ENCODE measurements at places on chromosomes 3 and 15.

GRCh38 chr3:108133858-108134554 lies 43.2 kb upstream of the CD47 start:
- no peak for DNase-seq

- peak; percentile 92 for DNase-seq
These were observed at the start of gene HYPK for GRCh38 chr15:43800286-43801141. Gene HYPK, plus strand, starts transcription at chr15:43800599. Its CDS starts 24 bp downstream, at chr15:43800623.

DNA sequence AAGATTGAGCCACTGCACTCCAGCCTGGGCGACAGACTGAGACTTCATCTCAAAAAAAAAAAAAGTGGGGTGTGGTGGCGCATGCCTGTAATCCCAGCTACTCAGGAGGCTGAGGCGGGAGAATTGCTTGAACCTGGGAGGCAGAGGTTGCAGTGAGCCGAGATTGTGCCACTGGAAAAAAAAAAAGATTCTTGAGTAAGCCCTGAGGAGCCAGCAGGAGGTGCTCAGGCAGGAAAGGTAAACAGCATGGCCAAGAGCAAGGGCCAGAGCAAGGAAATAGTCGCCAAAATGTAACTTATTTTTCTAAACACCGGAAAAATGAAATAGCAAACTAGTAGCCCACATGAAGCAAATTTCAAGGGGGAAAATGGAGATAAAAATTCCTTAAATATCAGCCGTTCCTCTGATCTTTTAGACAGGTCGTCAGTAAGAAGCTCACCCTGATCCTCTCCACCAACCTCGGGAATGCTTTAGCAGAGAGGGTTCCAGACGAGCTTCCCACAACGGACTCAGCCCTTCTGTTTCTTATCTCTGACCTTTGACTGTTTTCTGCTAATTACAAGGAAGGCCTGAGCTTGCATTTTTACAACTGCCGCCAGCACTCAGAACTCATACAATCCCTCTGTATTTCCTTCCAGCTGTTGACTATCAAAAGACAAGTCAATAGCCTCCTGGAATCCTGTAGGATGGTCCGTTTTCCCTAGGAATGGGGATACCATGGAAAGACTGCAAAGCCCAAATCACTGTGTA lies 45.0 kb upstream of the AKAP13 start:
- no peak for DNase-seq

DNA sequence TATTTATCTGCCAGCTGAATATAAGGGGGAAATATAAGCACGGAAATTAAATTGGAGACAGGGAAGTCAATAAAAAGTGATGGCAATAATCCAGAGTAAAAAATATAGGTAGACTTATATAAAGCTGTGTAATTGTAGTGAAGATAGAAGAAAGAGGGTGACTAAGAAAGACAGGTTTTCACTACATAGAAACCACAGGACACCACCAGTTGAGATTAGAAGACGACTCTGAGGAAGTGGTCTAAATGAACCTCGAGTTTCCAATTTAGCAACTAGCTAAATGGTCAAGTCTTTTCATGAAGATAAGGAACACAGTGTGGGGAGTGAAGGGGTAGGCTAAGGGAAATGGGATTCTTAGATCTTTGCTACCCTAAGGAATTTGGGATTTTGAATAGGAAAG lies 188.8 kb upstream of the ARL6 start:
- no peak for DNase-seq

DNA sequence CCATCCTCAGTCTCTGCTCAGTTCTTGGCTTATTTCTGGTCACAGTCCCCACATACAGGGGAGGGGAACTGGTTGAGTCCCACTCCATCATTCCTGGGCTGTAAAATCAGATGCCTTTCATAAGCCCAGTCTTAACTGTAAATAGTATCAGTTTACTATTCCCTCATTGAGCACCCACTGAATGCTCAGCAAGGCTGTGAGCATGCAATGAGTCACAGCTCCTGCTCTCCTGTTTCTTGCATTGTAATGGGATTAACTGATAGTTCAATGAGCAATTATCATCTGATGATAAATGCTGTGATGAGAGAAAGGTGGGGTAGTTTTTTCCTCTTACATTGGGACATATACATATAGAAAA lies 113.6 kb upstream of the TPM1 start:
- DNase-seq = no peak

GRCh38 chr3:82078246-82078645 lies 316.8 kb upstream of the GBE1 start:
- no peak for DNase-seq

DNA sequence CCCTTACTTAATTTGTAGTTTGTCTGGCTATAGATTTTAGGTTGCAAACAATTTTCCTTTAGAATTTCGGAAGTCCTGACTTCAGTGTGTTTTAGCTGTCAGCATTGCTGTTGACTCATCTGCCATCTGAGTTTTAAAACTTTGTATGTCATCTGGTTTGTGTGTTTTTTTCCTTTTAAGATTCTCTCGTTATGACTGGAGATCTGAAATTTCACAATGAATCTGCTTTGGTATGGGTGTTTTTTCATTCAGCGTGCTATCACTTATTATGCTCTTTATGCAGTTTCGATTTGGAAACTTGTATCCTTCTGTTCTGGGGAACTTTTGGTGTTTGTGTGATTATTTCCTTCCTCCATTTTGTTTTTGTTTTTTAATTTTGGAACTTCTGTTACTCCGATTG lies 53.7 kb upstream of the ZNF280D start:
- no peak for DNase-seq

Data from stimulated activated CD4-positive, alpha-beta T cell treated with anti-CD3 and anti-CD28 coated beads, Interleukin-4, amount 100 ng/mL, for 4 hours (primary cell).